Sigmoid colon (tissue), 7 donors: ENCODE measurements at places on chromosomes 2 and 18. TPM values are rescaled to one million over a fixed set of nuclear protein-coding genes. Genes with fewer than 3 reads are reported as not detected.
A peak's percentile ranks its signal among the peaks of the same experiment; 100 is the strongest.

The DYNAP gene
- total RNA-seq, result not detected

The MARCHF4 gene
- not detected for total RNA-seq

The SKA1 gene
- not detected for total RNA-seq

The PDCD1 gene
- 0.14 TPM for total RNA-seq

The NFU1 gene
- 43.2 TPM for total RNA-seq

The SS18 gene
- 89.2 TPM for total RNA-seq

The RAMP1 gene
- total RNA-seq, result 324 TPM

The CHST9 gene
- 1.1 TPM for total RNA-seq

The SLC25A12 gene
- 56.6 TPM for total RNA-seq

The DDX1 gene
- 67.9 TPM for total RNA-seq

The SP110 gene
- total RNA-seq, result 22.7 TPM

The GALR1 gene
- total RNA-seq, result 0.54 TPM

The SPDYA gene
- 2.2 TPM for total RNA-seq

GRCh38 chr2:15243762-15244161 is 317.4 kb downstream of the NBAS start:
- no peak overlapping the region for H3K4me3 ChIP-seq
- no peaks in the 10 kb centered on the region for H3K27me3 ChIP-seq
- H3K4me1 ChIP-seq, result peaks cover 4% of the 10 kb centered on the region
- DNase-seq, result no peak

- no peaks in the 10 kb centered on the region for H3K27me3 ChIP-seq
- no peak for DNase-seq
- H3K36me3 ChIP-seq, result peaks cover 92% of the 10 kb centered on the region
- H3K4me3 ChIP-seq, result no peak overlapping the region
- no peak overlapping the region for H3K27ac ChIP-seq
- H3K4me1 ChIP-seq, result no peaks in the 10 kb centered on the region
These were observed 32.4 kb downstream of the NPC1 start for GRCh38 chr18:23553887-23554286.

- H3K36me3 ChIP-seq, result no peaks in the 10 kb centered on the region
- peaks cover 8% of the 10 kb centered on the region for H3K4me1 ChIP-seq
- no peak overlapping the region for H3K27ac ChIP-seq
- DNase-seq, result no peak
- no peak overlapping the region for H3K4me3 ChIP-seq
These were observed 41.3 kb downstream of the PARD3B start for GRCh38 chr2:204586444-204587180.

GRCh38 chr18:26290385-26290784 is 64.1 kb downstream of the TAF4B start:
- no peaks in the 10 kb centered on the region for H3K27me3 ChIP-seq
- no peaks in the 10 kb centered on the region for H3K36me3 ChIP-seq
- DNase-seq, result no peak
- H3K4me1 ChIP-seq, result no peaks in the 10 kb centered on the region
- H3K27ac ChIP-seq, result no peak overlapping the region

- no peak overlapping the region for H3K4me3 ChIP-seq
- peaks cover 27% of the 10 kb centered on the region for H3K27me3 ChIP-seq
- H3K36me3 ChIP-seq, result no peaks in the 10 kb centered on the region
- no peak for DNase-seq
- peaks cover 16% of the 10 kb centered on the region for H3K4me1 ChIP-seq
These were observed 39.5 kb upstream of the ATP6V1B1 start for GRCh38 chr2:70895998-70896764.

GRCh38 chr2:168583710-168584521 is 127.8 kb downstream of the CERS6 start:
- H3K4me3 ChIP-seq, result no peak overlapping the region
- no peak overlapping the region for H3K27ac ChIP-seq
- no peak for DNase-seq
- H3K4me1 ChIP-seq, result no peaks in the 10 kb centered on the region

DNA sequence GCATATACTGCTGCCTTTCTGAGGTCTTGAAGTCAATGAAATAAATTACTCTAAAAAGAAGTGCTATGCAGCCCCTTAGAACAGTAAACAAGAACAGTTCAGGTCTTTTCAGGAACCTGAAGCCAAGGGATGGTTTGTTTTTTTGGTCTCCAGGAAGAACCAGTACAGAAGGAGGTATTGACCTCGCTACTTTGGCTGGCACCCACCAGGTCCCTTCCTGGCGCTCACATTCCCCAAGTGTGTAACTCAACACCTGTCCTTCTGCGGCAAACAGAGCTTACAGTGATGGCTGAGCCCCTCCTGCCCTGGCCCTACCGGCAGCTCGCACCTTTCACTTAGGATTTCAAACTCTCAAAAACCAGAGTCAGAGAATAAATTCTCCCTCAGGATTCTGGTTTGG is 51.9 kb downstream of the SETBP1 start:
- H3K4me1 ChIP-seq, result peaks cover 76% of the 10 kb centered on the region
- no peaks in the 10 kb centered on the region for H3K36me3 ChIP-seq
- no peaks in the 10 kb centered on the region for H3K27me3 ChIP-seq

- H3K27me3 ChIP-seq, result no peaks in the 10 kb centered on the region
- H3K27ac ChIP-seq, result no peak overlapping the region
- H3K4me1 ChIP-seq, result no peaks in the 10 kb centered on the region
- no peak overlapping the region for H3K4me3 ChIP-seq
- DNase-seq, result no peak
These were observed 122.7 kb upstream of the GCFC2 start for GRCh38 chr2:75833386-75833785.

GRCh38 chr18:45962866-45963265 is 4.3 kb downstream of the EPG5 start:
- H3K36me3 ChIP-seq, result no peaks in the 10 kb centered on the region
- no peak overlapping the region for H3K27ac ChIP-seq
- no peaks in the 10 kb centered on the region for H3K27me3 ChIP-seq
- H3K4me1 ChIP-seq, result peaks cover 19% of the 10 kb centered on the region
- no peak overlapping the region for H3K4me3 ChIP-seq

- no peaks in the 10 kb centered on the region for H3K27me3 ChIP-seq
- H3K4me3 ChIP-seq, result no peak overlapping the region
- no peak for DNase-seq
These were observed 33.6 kb downstream of the RASGRP3 start for GRCh38 chr2:33509908-33510585.

- no peak overlapping the region for H3K4me3 ChIP-seq
- no peaks in the 10 kb centered on the region for H3K27me3 ChIP-seq
- peaks cover 48% of the 10 kb centered on the region for H3K4me1 ChIP-seq
- no peak for DNase-seq
- no peak overlapping the region for H3K27ac ChIP-seq
These were observed 25.8 kb downstream of the BIN1 start for GRCh38 chr2:127080938-127081755.

GRCh38 chr2:106566050-106566449 is 78.9 kb downstream of the CD8B2 start:
- no peak overlapping the region for H3K27ac ChIP-seq
- no peaks in the 10 kb centered on the region for H3K36me3 ChIP-seq
- H3K4me3 ChIP-seq, result no peak overlapping the region
- no peak for DNase-seq
- no peaks in the 10 kb centered on the region for H3K27me3 ChIP-seq

DNA sequence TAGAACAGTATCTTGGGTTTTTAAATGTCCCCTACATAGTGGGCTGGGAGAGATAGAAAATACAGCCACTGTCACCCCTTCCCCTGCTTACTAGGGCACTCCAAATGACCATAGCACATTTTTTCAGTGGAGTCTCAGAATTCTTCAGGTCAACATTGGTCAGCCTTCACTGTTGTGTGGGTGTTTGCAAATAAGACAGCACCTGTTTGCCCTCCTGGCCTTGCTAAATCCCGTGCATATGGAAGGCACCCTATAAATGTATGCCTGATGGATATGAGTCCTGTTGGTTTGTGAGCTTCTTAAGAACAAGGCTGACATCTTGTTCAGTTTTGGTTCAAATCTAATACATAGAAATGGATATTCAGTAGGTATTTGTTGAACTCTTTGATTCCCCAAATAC is 12.5 kb downstream of the ITGA6 start:
- no peak overlapping the region for H3K27ac ChIP-seq
- no peaks in the 10 kb centered on the region for H3K27me3 ChIP-seq
- no peak for DNase-seq
- no peaks in the 10 kb centered on the region for H3K36me3 ChIP-seq

DNA sequence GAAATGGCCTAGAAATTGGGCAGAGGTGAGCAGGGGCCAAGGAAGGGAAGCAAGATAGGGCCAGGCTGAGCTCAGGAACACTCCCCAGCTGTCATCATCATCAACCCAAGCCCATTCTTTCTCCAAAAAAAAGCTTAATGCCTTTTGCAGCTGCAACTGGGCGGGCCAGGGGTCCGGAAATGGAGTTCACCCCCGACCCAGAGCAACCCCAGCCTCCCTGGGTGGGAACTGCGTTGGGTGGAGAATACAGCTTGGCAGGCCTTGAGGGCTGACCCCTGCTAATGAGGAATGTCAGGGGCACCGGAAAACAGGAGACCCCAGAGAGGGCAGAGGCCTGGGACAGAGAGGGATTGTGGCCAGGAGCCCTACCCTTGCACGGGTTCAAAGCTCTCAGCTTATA is 64.8 kb downstream of the TNS1 start:
- DNase-seq, result no peak
- peak overlapping the region; percentile 94 for H3K27ac ChIP-seq
- H3K4me3 ChIP-seq, result peak overlapping the region; percentile 85
- H3K36me3 ChIP-seq, result no peaks in the 10 kb centered on the region
- H3K27me3 ChIP-seq, result no peaks in the 10 kb centered on the region
- no peaks in the 10 kb centered on the region for H3K4me1 ChIP-seq
